ENCODE measurements at places on chromosomes 13 and 19. TPM values are rescaled to one million over a fixed set of nuclear protein-coding genes. Genes with fewer than 3 reads are reported as not detected.

SLAIN1 gene
- 0.17 TPM for total RNA-seq

RNF225 gene
- total RNA-seq = 0.66 TPM

WASF3 gene
- 12.2 TPM for total RNA-seq

CEACAM3 gene
- total RNA-seq = not detected

GADD45GIP1 gene
- total RNA-seq = 24.0 TPM

KIR2DL1 gene
- not detected for total RNA-seq

EMP3 gene
- 254 TPM for total RNA-seq

RASIP1 gene
- 1.0 TPM for total RNA-seq

GPC5 gene
- total RNA-seq = not detected

SPRED3 gene
- 2.9 TPM for total RNA-seq

MTIF3 gene
- 70.8 TPM for total RNA-seq

IQCN gene
- 1.8 TPM for total RNA-seq

OBI1 gene
- 14.1 TPM for total RNA-seq
